ENCODE measurements at places on chromosomes 6 and 20.

DNA sequence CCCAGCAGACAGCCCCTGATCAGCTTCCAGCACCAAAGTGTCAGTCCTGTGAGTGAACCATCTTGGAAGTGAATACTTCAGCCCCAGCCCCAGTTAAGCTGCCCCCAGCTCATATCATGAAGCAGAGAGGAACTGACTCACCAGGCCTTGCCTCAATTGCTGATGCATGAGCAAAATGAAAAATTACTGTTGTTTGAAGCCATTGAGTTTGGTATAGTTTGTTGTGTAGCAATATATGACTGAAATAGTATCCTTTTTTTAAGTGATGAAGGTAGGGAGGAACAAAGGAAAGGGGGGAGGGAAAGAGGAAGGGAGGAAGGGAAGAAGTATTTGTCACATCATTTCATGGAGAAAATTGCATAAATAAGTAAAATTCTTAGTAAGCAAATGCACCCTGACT, 266.4 kb downstream of the MAFB start:
- DNase-seq, result no peak

GRCh38 chr20:10304471-10305046, 85.9 kb downstream of the SNAP25 start:
- no peak for DNase-seq

- DNase-seq, result no peak
These were observed 253 bp upstream of the SNPH start for GRCh38 chr20:1265916-1266166.

DNA sequence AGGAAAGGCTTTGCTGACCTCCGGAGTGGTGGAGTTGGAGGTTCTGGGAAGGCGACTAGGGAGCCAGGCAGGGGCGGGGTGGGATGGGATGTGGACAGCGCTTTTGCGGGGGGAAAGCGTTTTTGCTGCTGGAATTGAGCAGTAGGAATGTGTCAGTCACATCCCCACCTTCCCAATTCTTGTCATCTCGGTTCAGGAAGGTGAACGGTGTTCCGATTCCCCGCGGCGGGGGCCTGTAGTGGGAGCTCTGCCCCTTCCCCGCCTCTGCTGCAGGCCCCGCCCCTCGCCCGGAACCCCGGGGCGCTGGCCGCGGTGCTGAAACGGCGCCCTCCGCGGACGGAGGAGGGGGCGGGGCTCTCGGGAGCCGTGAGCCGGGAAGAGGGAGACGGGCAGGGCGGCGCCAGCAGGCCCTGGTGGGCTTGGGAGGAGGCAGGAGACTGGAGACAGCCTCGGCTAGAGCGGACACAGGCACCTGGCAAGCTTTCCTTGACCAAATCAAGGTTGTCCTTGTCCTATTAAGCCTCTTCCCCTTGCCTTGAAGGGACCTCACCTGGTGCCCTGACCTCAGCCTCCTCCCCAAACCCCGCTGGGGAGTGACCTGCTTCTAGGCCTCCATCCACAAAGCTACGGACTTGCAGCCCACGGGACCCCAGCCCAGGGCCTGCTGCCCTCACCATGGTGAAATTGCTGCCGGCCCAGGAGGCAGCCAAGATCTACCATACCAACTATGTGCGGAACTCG, at the start of gene LHFPL5:
Gene LHFPL5 (plus strand): TSS at position 357 of the 741 bp plus-strand sequence. CDS start 319 bp downstream, at position 676.
- peak; percentile 42 for DNase-seq

- no peak for DNase-seq
These were observed 9.1 kb upstream of the SPATS1 start for GRCh38 chr6:44333273-44333919.

All from activated naive CD4-positive, alpha-beta T cell (primary cell).